ENCODE measurements at places on chromosomes 7 and 10. TPM values are rescaled to one million over a fixed set of nuclear protein-coding genes. Genes with fewer than 3 reads are reported as not detected.

The ARHGEF5 gene
- 34.8 TPM for total RNA-seq

The TMEM273 gene
- total RNA-seq: not detected

The PDSS1 gene
- 18.0 TPM for total RNA-seq

The SLC29A4 gene
- total RNA-seq: 0.46 TPM

The VSTM2A gene
- total RNA-seq: not detected

The HSPA12A gene
- total RNA-seq: 10.3 TPM

The ARMC3 gene
- total RNA-seq: not detected

- DNase-seq: no peak
Observed at GRCh38 chr10:124599588-124600050, 138.0 kb downstream of the LHPP start.

DNA sequence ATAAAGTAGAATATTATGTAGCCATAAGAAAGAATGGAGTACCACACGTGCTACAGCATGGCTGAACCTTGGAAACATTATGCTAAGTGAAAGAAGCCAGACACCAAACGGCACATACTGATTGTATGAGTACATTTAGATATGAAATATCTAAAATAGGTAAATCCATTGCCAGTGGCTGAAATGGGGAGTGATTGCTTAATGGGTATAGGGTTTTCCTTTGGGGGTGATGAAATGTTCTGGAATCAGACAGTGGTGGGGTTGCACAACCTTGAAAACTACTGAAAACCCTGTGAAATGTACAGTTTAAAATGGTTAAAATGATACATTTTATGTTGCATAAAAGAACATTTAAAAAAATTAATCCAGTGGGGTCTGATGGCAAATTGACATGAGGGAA, 667.9 kb downstream of the AUTS2 start:
- no peak for DNase-seq

DNA sequence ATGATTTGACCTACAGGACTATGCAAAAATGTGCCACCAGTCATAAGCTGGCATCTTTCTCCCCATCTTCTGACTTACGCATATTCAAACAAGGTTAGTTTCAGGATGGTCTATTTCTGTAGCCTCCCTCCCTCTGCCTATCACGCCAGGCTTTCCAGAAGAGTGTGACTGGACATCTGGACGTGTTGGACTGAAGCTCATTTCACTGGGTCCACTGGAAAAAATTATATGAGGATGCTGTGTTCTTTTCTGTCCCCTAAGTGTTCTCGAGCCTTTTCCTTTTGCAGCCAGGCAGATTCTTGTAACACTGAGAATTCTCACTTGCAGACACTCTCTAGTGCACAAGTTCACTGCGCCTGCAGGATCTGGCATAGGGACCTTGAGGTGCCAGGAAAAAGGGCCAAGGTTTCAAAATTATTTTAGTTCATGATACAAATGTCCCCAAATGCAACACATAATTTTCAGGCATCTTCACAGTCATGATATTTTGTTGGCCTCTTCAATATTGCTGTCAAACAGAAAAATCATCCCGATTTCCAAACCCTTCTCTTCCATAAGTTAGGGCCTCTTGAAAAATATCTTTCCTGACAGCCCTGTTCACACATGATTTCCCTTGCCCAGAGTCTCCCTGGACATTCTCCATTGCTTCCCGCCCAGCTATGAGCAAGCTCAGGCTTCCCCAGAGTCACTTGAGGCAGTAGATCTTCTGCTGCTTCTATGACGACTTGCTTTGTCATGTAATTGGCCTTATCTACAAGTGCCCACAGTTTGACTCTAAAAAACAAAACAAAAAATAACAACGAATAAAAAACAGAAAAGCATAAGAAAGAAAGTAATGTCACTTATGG, 170.4 kb downstream of the BMPER start:
- no peak for DNase-seq

DNA sequence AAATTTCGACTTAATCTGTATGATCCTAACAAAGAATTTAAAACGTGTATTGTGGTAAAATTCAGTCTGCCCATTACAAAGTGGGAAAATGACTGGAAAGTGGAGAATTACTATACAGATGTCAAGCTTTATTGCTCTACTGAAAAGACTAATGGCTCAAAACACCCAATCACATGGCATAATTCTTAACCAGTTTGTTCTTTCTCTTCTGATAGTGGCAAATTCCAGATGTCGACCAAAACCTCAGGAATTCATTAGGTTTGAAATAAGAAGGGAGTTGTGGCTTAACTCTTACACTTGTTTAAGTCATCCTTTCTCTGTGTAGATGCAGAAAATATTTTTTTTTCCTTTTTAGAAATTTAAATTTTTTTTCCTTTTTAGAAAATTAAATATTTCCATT, 1254.9 kb upstream of the LRRN3 start:
- no peak for DNase-seq

GRCh38 chr7:47682874-47683273, 101.0 kb upstream of the TNS3 start:
- DNase-seq: no peak

DNA sequence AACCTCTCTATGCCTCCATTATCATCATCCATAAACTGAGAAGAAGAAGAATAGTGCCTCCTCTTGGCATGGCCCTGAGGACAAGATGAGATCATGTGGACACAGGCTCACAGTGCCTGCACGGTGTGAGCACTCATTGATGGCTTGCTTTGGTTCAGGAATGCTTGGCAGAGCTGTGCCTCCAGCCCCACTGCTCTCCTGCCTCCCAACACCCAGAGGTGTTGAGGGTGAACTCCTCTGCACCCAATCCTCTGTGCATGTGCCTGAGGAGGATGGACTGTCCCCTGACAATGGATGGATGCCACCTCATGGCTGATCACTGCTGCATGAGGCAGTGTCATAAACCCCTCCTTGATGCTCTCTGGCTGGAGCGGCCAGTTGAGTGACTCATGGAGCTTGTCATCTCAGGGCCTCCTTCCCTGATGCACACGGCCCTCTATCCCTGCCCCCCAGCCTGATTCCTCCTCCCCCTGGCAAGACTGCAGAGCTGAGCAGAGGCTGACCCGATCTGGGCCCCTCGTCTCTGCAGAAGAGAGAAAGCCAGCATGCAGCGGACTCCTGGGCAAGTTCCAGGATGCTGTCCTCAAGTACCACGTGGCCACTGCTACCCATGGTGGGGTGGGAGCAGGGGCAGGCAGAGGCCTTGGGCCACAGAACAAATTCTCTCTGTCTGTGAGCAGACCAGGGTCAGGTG, 136.3 kb downstream of the KCNMA1 start:
- DNase-seq: peak; percentile 36

DNA sequence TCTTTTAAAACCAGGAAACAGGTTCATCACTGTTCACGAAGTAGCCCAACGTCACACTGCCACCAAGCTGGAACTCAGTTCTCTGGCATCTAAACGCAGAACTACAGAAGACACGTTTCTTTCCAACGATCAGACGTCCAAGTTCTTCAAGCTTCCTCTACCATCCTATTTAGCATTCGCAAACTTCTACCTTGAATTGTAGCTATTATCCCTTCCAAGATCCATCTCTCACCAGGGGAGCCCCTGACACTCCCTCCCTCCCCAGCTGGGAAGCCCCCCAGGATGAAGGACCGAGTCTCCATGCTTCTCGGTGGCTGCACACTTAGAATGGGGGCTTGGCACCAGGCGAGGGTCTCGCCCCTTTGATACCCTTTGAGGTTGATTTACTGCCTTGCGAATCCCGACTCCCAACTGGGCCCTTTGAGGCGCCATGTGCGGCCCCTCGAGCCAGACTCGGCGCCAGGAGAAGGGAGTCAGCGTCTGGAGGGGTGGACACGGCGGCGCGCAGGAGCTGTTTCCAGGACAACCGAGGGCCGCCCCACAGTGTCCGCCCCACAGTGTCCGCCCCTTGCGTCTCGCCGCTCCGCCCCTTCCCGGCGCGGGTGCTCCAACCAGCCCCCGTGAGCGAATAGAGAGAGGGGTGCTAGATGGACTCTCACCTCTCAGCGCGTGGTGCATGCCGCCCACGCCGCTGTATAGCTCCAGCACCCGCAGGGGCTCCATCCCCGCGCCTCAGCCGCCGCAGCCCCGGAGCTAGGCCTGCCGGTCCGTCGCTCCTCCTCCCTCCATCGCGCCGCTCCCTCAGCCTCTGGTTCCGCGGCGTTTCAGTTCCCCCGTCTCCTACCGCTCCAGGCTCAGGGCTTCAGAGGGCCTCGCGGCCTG, at the start of gene TRDMT1:
TRDMT1 (minus strand) TSS at position 761 of the 882 bp plus-strand sequence; CDS start at position 723, 38 bp downstream.
- peak; percentile 85 for DNase-seq

DNA sequence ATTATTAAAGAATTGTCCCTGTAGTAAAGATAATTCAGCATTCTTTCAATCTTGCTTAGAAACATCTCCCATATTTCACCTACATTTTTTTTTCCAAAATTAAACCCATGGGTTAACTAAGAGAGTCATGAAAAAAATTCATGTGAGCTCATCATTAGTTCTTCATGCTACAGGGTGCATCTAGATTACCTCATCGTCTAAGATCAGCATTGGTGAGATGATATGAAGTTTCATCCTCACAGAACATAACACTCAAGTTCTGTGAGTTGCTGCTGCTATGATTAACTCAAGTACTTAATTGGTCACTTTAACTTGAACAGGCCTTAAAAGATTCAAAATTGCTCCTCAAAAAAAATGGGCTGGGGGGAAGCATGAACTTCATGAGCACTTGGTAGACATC, 50.0 kb downstream of the RAB11FIP2 start:
- no peak for DNase-seq

- DNase-seq: peak; percentile 8
Observed at GRCh38 chr7:29239638-29240037, 45.1 kb downstream of the CHN2 start.

DNA sequence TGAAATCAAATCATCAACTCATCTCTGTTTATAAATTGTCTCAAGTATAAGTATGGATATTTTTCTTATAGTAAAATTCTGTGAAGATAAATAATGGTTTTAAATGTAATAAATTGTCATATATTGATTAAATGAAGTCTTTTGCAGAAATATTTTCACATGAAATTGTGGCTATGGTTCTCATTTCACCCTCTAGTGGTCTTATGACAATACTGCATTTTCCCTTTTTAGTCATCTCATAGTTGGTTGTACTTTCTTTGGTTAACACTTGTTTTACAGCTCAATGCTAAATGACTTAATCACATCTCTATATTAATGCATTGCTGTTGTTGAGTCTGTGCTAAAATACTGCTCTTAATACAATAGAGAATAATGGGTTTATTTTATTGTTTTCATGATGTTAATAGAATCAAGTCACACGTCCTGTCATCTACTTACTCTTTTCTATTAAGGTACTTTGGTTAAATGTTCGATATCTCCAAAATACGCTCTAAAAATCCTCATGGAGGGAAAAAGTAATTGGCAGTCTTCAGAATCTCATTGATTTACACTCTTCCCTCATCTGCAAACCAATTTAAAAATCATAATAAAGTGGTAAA, 38.0 kb upstream of the CACNA2D1 start:
- DNase-seq: no peak

DNA sequence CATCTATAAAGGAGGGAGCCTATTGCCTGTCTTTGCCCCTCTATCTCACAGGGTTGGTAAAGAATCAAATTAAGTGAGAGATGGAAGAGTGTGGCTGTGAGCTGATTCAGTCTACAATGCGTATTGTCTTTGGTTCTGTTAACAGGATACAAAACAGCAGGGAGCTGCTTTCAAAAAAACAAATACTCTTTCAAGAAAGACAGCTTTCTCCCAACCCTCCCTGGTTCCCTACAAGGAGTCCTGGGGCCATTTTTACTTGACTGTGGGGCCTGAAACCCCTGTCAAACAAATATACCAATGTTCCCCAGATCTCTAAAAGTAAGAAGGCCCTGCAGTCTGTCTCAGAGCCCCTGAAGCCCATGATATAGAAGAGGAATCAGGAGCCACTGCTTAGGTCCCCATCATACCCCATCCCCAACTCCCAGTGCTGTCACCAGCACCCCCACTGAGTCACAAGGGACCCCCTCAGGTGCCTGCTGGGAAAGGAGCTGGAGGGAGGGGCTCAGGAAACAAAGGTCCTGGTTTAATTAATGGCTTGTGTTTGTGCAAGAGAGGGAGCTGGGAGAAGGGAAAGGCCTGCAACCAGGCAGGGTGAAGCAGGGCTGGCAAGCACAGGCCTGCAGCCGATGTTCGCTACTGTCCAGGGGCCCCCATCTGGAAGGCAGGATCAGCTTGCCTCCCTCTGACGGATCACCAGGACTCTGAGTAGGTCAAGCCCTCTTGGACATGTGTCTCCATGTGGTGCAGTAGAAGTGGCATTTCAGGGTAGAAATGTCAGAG, 182.0 kb upstream of the GHITM start:
- DNase-seq: no peak

GRCh38 chr7:82760831-82761230, 317.3 kb upstream of the CACNA2D1 start:
- no peak for DNase-seq

DNA sequence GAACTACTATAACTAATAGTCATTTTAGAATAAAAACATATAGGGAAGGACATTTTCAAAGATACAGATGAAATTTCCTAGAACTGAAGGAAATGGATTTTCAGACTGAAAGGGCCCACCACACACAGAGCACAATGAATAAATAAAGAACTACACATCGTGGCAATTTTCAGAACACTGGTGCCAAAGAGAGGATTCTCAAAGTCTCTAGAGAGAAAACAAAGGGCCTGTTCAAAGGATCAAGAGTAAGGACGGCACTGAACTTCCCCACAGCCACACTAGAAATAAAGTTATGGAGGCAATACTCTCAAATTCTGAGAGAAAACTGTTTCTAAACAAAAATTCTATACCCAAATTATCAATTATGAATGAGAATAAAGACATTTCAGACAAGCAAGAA, 21.9 kb downstream of the NAPEPLD start:
- no peak for DNase-seq

GRCh38 chr7:130384371-130384801, 4.1 kb downstream of the CPA1 start:
- DNase-seq: no peak

GRCh38 chr10:36030516-36030915, 388.4 kb upstream of the FZD8 start:
- DNase-seq: no peak

DNA sequence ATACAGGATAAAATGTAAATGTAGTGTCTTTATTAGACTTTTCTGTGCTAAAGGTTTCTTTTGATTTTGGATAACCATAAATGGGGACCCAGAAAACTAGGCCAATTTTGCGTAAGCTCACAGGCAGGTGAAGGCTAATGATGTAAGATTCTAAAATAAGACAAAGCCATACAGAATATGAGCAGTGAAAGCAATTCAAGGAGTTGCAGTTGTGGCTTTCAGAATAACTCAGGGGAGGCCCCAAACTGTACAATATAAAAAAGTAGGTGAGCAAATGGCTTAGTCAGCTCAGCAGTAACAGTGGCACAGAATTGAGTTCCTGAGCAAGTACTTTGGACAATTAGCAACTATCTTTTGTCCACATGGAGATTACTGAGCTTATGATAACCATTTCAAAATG, 81.7 kb upstream of the NRP1 start:
- no peak for DNase-seq

- no peak for DNase-seq
Observed at GRCh38 chr7:131265227-131265626, 62.4 kb upstream of the MKLN1 start.

GRCh38 chr7:130982160-130982638, 248.2 kb upstream of the KLF14 start:
- peak; percentile 72 for DNase-seq

- DNase-seq: no peak
Observed at GRCh38 chr10:132657127-132657706, 119.6 kb downstream of the INPP5A start.

GRCh38 chr10:73439055-73439454, 5.7 kb upstream of the MSS51 start:
- no peak for DNase-seq

Measured in foreskin keratinocyte (primary cell).